ENCODE measurements at places on chromosomes 6 and 20.
A peak's percentile ranks its signal among the peaks of the same experiment; 100 is the strongest.

- peak; percentile 54 for ATAC-seq
- no peaks in the 10 kb centered on the region for H3K36me3 ChIP-seq
- H3K27ac ChIP-seq, result peak overlapping the region; percentile 100
- H3K4me1 ChIP-seq, result peaks cover 40% of the 10 kb centered on the region
- peak overlapping the region; percentile 74 for H3K4me3 ChIP-seq
- H3K27me3 ChIP-seq, result no peaks in the 10 kb centered on the region
Observed at GRCh38 chr20:36461600-36462439, 79.5 kb upstream of the MYL9 start.

DNA sequence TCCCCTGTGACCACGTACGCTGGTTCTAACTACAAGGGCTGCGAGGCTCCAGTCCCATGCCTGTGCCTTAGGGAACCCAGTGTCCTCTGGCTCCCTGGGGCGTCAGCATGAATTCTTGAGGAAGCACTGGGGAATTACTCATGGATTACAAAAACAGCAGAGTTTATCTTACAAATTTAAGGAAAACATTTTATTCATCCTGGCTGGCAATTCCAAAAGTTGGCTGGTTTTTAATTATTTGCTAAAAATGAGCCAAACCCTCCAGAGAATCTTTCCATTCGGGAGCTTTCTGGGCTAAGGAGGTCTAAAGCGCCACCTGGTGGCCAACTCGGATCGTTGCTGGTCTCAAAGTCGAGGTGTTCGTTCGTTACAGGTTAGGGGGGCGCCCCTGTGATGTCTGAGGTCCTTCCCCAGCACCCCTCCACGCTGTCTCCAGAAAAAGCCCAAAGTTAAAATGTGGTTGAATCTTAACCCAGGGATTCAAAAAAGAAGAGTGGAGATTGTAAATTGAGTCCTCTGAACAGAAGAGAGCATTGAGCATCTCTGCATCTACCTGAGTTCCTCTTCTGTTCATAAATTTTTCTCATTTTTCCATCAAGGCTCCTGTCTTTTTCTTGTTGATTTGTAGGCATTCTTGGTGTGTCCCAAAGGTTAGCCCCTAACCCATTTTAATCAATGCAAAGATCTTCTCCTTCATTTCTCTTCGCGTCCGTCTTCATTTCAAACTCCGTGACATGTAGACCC is 99.4 kb downstream of the BFSP1 start:
- H3K36me3 ChIP-seq, result no peaks in the 10 kb centered on the region
- no peak for ATAC-seq
- H3K27me3 ChIP-seq, result peaks cover 66% of the 10 kb centered on the region
- no peak overlapping the region for H3K27ac ChIP-seq
- H3K4me3 ChIP-seq, result no peak overlapping the region

DNA sequence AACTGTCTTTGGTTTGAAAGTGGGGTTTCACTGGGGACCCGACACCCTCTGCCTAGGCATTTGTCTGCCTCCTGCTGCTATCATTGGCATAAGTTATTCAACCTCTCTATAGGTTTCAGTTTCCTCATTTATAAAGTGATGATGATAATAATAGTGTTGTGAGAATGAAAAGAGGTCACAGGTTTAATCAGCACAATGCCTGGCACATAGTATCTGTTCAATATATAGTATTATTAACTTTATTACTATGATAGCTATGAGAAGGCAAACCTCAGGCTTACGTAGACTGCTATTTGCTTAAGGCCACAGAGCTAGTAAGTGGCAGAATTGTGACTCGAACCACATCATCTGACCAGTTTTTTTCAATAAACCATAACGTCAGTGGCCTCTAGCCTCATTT is 256.8 kb downstream of the CDKAL1 start:
- no peaks in the 10 kb centered on the region for H3K4me1 ChIP-seq
- H3K36me3 ChIP-seq, result no peaks in the 10 kb centered on the region
- no peaks in the 10 kb centered on the region for H3K27me3 ChIP-seq
- H3K4me3 ChIP-seq, result no peak overlapping the region
- no peak for ATAC-seq

GRCh38 chr20:33311996-33312395 is 29.0 kb downstream of the BPIFB1 start:
- no peaks in the 10 kb centered on the region for H3K4me1 ChIP-seq
- no peak for ATAC-seq
- H3K4me3 ChIP-seq, result no peak overlapping the region
- H3K27ac ChIP-seq, result no peak overlapping the region
- peaks cover 18% of the 10 kb centered on the region for H3K27me3 ChIP-seq
- no peaks in the 10 kb centered on the region for H3K36me3 ChIP-seq

GRCh38 chr6:131555992-131556391 is 17.0 kb upstream of the ARG1 start:
- no peak for ATAC-seq
- H3K4me3 ChIP-seq, result no peak overlapping the region
- H3K4me1 ChIP-seq, result no peaks in the 10 kb centered on the region
- H3K27me3 ChIP-seq, result no peaks in the 10 kb centered on the region

GRCh38 chr6:166851911-166852310 is 104.4 kb downstream of the RNASET2 start:
- no peak overlapping the region for H3K27ac ChIP-seq
- no peaks in the 10 kb centered on the region for H3K4me1 ChIP-seq
- no peak for ATAC-seq
- no peaks in the 10 kb centered on the region for H3K36me3 ChIP-seq
- no peak overlapping the region for H3K4me3 ChIP-seq

DNA sequence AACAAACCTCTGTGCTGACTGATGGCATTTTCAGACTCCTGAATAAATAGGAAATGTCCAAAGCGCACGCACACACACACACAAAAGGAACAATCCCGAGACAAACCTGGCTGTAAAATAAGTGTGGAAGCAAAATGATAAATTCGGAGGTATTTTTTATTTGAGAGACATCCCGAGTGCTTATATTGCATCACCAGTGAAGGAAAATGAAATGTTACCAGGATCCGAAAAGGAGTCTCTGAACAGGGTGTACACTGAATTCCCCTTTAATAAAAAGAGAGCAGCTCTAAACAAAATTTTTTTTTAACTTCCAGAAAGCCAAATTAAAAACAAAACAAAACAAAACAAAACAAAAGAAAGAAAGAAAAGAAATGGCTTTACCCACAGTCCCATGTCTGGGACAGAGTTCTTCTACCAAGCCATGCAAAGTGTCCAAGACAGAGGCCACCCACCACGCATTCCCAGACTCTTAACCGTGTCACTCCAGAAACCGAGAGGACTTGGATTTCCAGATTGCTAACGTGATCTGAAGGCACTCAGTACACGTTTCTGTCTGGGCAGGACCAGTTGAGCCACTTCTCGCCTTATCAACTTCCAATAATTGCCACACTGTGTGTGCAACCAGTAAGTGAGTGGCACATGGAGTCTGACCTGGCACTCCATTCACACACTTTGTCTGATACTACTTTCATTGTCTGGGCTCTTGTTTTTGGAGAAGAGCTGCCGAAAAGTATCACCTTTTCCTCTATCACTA is 817 bp downstream of the ME1 start:
- ATAC-seq, result no peak
- peak overlapping the region; percentile 48 for H3K27ac ChIP-seq
- H3K27me3 ChIP-seq, result no peaks in the 10 kb centered on the region
- peak overlapping the region; percentile 74 for H3K4me3 ChIP-seq
- no peaks in the 10 kb centered on the region for H3K4me1 ChIP-seq

- no peak overlapping the region for H3K27ac ChIP-seq
- no peaks in the 10 kb centered on the region for H3K27me3 ChIP-seq
- no peaks in the 10 kb centered on the region for H3K36me3 ChIP-seq
- ATAC-seq, result no peak
- no peak overlapping the region for H3K4me3 ChIP-seq
- H3K4me1 ChIP-seq, result no peaks in the 10 kb centered on the region
Observed at GRCh38 chr20:8421981-8422380, 289.9 kb downstream of the PLCB1 start.

- H3K4me1 ChIP-seq, result no peaks in the 10 kb centered on the region
- H3K27ac ChIP-seq, result peak overlapping the region; percentile 38
- ATAC-seq, result no peak
Observed at GRCh38 chr20:61802721-61803311, 262.9 kb downstream of the TAF4 start.

DNA sequence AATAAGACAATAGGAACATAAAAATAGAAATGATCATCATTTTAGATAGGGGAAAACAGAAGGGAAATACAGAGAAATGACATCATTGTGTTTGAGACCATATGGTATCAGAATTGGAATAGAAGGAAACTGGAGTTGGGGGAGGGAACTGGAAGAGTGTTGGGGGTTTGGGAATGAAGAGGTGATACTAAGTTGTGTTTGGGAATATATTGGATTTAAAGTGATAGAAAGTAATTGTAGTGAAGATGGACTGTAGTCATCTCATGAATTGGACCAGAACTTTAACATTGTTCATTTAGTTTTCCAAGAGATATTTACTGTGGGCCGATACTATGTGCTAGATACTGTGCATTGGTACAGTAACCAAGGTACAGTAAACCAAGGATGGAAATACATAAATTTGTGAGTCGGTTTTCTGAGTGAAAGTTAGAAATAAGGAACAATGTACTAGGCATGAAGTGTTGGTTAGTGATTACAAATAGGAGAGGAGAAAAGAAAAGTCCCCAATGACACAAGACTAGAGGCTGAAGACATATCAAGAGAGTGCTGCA is 32.3 kb downstream of the KCNQ5 start:
- H3K4me1 ChIP-seq, result no peaks in the 10 kb centered on the region
- H3K27me3 ChIP-seq, result no peaks in the 10 kb centered on the region
- ATAC-seq, result no peak
- H3K27ac ChIP-seq, result no peak overlapping the region
- H3K4me3 ChIP-seq, result no peak overlapping the region

GRCh38 chr6:146357578-146358430 is 185.8 kb upstream of the RAB32 start:
- no peaks in the 10 kb centered on the region for H3K4me1 ChIP-seq
- ATAC-seq, result no peak
- no peaks in the 10 kb centered on the region for H3K27me3 ChIP-seq
- H3K36me3 ChIP-seq, result no peaks in the 10 kb centered on the region
- H3K4me3 ChIP-seq, result no peak overlapping the region

GRCh38 chr6:42249279-42249678 is 31.6 kb upstream of the MRPS10 start:
- H3K27ac ChIP-seq, result no peak overlapping the region
- H3K4me1 ChIP-seq, result peaks cover 24% of the 10 kb centered on the region
- ATAC-seq, result peak; percentile 27
- peaks cover 76% of the 10 kb centered on the region for H3K36me3 ChIP-seq

GRCh38 chr6:144285548-144285797 is 338 bp downstream of the UTRN start:
- H3K4me1 ChIP-seq, result peaks cover 33% of the 10 kb centered on the region
- peak overlapping the region; percentile 97 for H3K27ac ChIP-seq
- no peak for ATAC-seq
- H3K36me3 ChIP-seq, result no peaks in the 10 kb centered on the region
- H3K27me3 ChIP-seq, result no peaks in the 10 kb centered on the region

DNA sequence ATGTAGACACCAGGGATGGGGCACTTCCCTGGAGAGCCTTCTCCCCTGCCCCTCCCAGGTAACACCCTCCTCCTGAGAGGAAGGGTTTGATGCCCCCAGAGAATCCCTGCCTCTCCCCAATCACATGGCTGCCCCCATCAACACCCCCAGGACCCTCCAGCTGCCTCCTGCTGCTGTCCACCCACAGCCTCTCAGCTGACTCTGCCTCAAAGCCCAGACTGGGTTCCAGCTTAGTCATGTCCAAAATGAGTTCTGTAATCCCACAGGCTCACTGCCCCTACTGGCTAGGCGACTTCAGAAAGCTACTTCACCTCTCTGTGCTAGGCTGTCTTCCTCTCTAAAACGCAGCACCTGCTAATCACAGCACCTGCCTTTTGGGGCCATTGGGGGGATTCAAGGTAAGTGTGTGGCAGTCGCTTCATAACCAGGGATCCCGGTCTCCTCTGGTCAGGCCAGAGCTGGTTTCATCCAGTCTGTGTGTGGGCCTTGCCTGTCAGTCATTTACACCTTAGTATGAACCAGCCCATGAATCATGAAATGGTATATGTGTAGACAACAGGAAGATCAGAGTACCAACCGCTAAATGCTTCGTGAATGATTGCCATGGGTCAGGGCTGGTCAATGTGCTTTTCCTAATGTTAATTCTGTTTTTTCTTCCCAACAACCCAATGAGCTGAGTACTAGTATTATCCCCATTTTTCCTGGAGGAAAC is 40.4 kb downstream of the TFEB start:
- H3K27ac ChIP-seq, result no peak overlapping the region
- no peaks in the 10 kb centered on the region for H3K36me3 ChIP-seq
- H3K4me1 ChIP-seq, result peaks cover 51% of the 10 kb centered on the region
- H3K4me3 ChIP-seq, result no peak overlapping the region

- H3K27me3 ChIP-seq, result no peaks in the 10 kb centered on the region
- peaks cover 10% of the 10 kb centered on the region for H3K4me1 ChIP-seq
- peak; percentile 71 for ATAC-seq
- H3K36me3 ChIP-seq, result no peaks in the 10 kb centered on the region
- peak overlapping the region; percentile 92 for H3K4me3 ChIP-seq
Observed at GRCh38 chr6:118894425-118895260, 691 bp downstream of the ASF1A start.

DNA sequence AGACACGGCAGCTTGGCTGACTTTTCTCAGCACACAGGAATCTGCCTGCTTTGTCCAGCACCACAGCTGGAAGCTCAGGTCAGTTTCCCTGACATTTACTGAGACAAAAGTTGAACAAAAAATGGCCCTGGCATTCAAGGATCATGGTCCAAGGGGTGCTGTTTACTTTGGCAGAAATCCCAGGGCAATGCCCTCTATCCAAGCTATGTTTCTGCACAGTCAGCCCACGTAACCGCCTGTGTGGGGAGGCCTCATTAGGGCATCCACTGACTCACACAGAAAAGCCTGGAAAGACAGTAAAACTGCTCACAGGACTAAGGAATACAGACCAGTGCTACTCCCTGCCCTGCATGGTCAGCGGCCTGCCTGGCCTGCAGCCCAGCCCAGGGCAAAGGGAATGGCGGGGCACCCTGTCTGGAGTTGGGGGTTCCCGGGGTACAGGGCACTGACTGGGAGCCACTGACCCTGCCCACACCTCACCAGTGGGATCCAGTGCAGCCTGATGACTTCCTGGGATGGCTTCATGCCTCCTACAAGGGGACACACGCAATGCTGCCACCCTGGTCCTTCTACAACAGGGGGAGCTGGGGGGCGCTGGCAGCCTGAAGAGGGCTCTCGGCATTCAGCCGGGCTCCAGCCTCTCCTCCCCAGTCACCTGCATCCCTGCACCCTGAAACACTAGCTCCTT is 77.1 kb downstream of the NINL start:
- no peaks in the 10 kb centered on the region for H3K4me1 ChIP-seq
- peak overlapping the region; percentile 54 for H3K27ac ChIP-seq
- ATAC-seq, result peak; percentile 42
- no peaks in the 10 kb centered on the region for H3K27me3 ChIP-seq

- no peaks in the 10 kb centered on the region for H3K36me3 ChIP-seq
- H3K4me1 ChIP-seq, result peaks cover 23% of the 10 kb centered on the region
- ATAC-seq, result peak; percentile 34
- H3K27me3 ChIP-seq, result no peaks in the 10 kb centered on the region
- peak overlapping the region; percentile 75 for H3K27ac ChIP-seq
- no peak overlapping the region for H3K4me3 ChIP-seq
Observed at GRCh38 chr6:112279031-112279935, 24.9 kb upstream of the LAMA4 start.

Data from gastroesophageal sphincter (tissue), 4 donors.